ENCODE measurements at places on chromosomes 1 and 21.

GRCh38 chr1:204466416-204467405, 27.9 kb downstream of the PIK3C2B start:
- DNase-seq: no peak

GRCh38 chr1:91603409-91603808, 102.8 kb downstream of the CDC7 start:
- DNase-seq: no peak

DNA sequence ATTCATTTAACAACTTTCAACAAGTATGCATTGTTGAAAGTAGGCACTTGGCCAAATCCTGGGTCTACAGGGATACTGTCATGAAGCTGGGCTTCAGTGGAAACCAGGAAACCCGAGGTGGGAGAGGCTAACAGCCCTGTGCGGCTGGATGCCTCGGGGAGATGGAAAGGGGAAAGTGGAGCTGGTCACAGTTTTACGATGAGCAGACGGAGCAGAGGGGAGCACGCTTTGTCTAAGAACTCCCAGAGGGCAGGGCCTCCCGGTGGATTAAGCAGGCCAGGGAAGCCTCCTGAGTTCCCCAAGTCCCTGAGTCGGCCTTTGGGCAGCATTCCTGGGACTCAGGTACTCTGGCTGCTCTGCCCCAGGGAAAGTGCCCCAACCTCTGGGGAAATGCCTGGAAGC, 23.8 kb downstream of the STUM start:
- no peak for DNase-seq

- no peak for DNase-seq
Measured at GRCh38 chr1:54054438-54054749, 986 bp downstream of the TCEANC2 start.

DNA sequence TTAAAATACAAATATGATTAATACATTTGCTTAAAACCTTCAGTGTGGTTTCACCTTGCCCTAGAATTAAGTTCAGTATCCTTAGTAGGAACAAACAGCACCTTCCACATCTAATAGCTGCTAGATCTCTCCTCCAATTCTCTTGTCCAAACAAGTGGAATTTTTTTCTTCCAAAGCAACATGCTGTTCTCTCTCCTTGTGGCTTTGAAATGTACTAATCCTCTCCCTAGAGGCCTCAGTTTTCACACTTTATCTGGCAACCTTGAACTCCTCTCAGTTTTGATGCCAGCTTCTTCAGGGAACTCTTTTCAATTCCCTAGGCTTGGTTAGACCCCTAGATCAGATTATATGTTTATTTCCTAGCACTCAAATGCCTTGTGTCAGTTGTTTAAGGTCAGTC, 87.0 kb downstream of the GLUL start:
- no peak for DNase-seq

GRCh38 chr1:71667216-71667615, 586.4 kb upstream of the ZRANB2 start:
- DNase-seq: no peak

DNA sequence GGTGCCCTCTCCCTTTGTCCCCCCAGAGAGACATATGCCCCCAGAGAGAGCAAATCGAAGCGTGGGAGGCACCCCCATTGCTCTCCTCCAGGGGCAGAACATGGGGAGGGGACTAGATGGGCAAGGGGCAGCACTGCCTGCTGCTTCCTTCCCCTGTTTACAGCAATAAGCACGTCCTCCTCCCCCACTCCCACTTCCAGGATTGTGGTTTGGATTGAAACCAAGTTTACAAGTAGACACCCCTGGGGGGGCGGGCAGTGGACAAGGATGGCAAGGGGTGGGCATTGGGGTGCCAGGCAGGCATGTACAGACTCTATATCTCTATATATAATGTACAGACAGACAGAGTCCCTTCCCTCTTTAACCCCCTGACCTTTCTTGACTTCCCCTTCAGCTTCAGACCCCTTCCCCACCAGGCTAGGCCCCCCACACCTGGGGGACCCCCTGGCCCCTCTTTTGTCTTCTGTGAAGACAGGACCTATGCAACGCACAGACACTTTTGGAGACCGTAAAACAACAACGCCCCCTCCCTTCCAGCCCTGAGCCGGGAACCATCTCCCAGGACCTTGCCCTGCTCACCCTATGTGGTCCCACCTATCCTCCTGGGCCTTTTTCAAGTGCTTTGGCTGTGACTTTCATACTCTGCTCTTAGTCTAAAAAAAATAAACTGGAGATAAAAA, 8.4 kb downstream of the EFNA3 start:
- DNase-seq: no peak

DNA sequence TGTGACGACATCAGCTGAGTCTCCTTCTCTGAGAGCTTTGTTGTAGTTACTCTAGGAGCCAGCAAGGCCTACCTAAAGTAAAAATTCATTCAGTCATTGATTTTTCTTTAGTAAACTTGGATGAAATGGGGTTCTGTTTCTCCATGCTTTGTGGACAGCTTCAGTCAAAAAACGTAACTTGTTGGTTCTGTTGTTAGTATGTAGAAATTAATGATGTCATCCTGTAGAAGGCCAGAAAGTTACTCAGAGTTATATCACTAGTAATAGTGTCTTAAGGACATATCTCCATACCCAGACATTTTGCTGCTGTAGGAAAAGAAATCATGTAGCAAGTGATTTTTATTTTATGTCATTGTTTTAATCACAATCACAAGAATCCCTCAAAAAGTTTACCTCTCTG, 43.0 kb downstream of the KDM1A start:
- no peak for DNase-seq

- DNase-seq: no peak
Measured at GRCh38 chr1:103372866-103373265, 152.6 kb upstream of the RNPC3 start.

- DNase-seq: no peak
Measured at GRCh38 chr21:24895885-24896734, 711.2 kb downstream of the MRPL39 start.

GRCh38 chr1:222314839-222315238, 233.1 kb downstream of the HHIPL2 start:
- DNase-seq: no peak

- no peak for DNase-seq
Measured at GRCh38 chr1:208767816-208768215, 523.6 kb upstream of the PLXNA2 start.

DNA sequence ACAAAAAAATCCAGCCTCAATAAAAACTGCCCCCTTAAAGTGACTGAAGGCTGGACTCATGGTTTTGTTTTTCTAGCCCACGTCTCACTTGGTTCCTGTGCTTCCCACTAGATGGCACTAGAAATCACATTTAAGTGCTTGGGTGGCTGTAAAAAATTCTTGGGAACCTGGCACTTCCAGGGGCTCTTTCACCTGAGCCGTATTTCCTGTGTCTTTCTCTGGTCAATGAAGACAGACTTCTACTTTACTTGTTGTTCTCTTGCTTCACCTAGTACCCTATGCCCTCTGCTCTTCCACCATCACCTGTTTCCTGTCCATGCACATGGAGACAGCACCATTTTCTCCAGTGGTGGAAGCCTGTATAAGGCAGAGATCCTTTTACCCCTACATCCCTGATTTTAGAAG, 20.0 kb downstream of the METTL13 start:
- DNase-seq: no peak

GRCh38 chr1:1842360-1843146, 48.3 kb downstream of the GNB1 start:
- DNase-seq: no peak

GRCh38 chr1:167227934-167228378, 7.3 kb downstream of the POU2F1 start:
- no peak for DNase-seq

DNA sequence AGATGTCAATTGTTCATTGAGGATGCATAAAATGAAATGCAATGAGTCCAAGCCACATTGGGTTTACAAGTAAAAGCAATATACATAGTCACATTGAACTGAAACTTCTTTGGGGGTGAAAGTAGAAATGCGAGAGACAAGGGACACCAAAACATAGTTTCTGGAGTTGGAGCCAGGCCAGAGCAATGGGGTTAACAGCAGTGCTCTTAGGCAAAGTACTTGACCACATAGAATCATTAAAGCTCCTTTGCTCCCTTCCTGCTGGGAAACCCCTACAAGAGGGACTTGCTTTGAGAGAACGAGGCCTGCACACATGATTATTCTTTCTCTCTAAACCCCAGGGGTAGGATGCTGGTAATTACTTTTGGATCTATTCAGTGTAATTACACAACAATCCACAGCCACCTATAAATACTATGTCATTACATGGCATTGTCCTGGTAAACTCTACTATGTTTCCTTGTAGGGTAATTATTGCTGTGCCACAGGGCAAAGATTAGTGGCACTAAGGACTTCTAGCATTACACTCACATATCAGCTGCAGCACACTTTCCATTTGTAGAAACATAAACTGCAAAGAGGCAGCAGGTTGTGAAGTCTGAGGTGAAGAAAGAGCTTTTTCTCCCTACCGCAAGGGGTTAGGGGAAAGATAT, 421.6 kb upstream of the PBX1 start:
- no peak for DNase-seq

- DNase-seq: no peak
Measured at GRCh38 chr1:88175120-88175630, 508.9 kb upstream of the PKN2 start.

DNA sequence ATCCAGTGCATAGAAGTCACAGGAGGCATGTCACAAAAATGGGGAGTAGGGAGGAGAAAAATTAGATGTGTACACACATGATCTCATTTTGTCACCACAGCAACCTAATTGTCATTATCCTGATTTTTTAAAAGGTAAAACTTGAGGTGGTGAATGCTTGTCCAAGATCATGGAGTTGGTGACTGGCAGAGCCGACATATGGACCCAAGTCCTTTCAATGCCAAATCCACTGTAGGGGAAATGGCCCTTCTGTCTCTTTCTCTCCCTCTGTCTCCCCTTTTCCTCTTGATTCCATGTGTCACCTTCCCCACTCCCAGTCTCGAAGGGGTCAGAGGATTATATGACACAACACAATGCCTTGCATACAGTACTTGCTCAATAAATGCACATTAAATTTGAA, 65.7 kb upstream of the JUN start:
- DNase-seq: no peak

- no peak for DNase-seq
Measured at GRCh38 chr1:153789478-153790034, 14.3 kb downstream of the SLC27A3 start.

DNA sequence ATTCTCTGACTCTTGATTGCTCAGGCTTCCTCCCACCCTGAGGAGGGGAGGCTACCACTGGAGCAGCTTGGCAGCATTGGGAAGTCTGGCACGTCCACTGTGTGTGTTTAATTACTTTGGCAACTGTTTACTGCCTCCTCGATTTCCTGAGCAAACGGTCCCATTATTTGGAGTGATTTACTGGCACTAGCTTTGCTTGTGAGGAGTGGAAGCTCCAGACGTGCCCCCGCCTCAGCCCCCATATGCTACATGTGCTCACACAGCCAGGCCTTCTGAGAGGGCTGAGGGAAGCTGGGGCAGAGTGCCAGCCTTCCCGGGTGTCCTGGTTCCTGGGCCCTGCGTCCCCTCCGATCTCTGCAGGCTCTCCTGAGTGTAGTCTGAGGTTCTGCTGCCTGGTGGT, 306.2 kb downstream of the PTPRU start:
- DNase-seq: no peak

DNA sequence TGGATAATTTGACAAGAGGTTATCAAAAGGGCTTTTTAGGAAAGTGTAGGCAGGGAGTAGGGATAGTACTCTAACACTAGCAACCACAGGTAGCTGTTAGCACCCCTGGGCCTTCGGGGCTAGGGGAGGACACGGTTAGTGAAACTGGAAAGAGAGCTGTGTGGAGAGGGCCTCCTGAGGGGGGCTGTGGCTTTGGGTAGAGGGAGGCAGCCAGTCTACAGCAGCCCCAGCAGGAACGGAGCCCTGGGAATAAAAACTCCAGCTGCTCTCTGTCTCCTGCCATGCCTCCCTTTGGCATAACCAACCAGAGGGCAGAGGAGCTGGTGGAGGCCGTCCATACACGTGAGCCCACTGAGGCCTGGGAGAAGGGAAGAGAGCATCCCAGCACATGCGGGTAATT, 223.2 kb downstream of the FOXD2 start:
- DNase-seq: no peak

DNA sequence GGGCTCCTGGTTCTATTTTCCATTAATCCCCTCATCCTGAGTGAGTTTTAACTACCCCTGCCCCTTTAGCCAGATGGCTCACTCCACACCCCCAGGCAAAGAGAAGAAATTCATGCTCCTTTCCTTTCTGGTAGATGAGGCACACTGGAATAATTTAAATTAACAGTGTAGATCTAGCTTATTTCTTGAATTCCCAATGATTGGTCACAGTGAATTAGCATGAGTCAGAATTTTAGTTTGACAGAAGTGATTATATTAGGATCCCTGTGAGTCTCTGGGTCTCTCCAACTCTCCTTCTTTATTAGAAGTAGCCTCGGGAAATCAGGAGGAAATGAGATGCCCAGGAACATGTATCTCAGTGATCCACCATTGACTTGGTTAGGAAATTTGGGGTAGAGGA, 103.1 kb upstream of the KAZN start:
- no peak for DNase-seq

Data from CMK (cell line).